T-helper 17 cell (primary cell): ENCODE measurements at places on chromosomes 2 and 18.

- DNase-seq = no peak
These were observed 71.0 kb downstream of the NOL4 start for GRCh38 chr18:34153711-34154110.

DNA sequence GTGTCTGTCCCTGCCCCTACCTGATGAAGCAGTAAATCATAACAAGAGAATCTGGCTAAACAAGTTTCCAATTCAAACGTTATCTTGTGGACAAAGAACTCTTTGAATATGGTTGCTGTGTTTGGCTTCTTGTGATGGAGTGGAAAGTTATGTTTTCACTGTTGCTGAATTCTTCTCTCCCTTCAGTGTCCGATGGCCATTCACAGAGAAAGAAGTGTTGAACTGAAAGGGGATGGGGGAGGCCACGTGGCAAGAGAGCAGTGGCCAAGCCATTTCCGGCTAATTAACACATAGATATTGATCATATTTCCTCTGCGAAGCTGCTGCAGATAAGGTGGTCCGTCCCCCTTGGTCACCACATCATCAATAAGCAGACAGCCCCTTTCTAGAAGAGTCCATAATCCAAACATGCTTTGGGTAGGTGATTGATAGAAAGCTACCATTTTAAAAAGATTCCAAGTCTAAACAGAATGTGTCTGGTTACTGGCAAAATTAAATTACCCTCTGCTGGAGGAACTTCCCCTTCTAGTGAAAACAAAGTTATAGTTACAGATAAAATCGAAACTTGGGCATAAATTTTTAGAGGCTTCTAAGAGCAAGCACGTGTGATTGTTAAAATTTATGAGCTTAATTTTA, 36.9 kb upstream of the FZD7 start:
- DNase-seq = no peak

GRCh38 chr2:158346032-158346431, 110.5 kb downstream of the CCDC148 start:
- DNase-seq = no peak

- no peak for DNase-seq
These were observed 195.9 kb upstream of the CYRIA start for GRCh38 chr2:16861530-16861929.

DNA sequence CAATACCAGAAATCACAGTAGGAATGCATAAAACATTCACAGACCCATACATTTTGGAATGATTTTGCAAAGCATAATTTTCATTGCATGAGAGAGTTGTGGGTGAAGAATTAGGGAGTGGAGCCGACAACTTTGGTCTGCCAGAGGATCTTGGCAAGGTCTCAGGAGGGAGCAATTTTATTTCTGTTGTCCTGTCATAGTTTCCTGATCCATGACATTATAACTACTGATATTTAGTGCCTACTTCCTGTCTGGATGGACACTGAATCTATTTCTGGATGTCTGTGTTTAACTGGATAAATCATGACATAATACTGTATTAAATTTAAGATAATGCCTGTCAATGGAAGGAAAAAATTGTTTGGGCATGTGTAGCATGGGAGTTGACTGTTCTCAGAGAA, 2.4 kb downstream of the ITGA4 start:
- no peak for DNase-seq

DNA sequence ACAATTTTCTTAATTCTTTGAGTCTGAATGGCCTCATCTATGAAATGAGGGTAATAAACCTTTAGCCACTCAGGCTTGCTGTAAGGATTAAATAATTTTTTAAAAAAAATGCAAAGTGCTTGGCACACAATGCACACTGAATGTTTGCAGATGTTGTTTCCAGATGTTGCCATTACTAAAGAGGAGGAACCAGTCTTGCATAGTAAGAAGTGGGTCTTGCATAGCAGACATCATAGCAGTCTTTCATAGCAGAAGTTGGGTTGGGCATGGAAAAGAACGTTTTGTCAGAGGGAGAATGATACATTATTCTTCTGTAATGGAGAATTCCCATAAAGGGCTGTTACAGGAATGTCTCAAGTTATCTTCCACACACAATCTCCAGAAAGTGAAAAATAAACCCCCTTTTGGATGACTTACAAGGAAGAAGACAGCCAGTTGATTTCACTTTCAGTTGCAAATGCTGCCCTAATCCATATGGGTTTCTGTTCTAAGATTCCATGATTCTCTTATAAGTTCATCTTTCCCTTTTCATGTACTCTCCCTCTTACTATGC, 327.7 kb downstream of the SUCLG1 start:
- no peak for DNase-seq

DNA sequence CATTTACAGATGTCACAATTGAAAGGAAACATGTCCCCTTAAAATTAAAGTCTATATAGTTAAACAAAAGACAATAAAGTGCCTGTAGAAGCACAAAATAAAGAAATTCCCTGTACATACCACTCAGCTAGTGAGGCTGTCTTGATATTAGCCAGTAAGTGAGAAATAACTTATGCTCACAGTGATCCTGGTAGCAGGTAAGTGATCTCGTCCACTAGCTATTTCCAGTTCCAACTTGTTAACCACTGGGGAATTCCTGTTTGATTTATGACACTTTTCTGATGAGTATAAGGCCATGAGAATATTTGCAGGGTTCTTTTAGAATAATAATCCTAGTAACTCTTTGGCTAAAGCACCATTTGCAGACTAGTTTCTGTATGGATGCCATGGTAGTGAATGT, 127.9 kb upstream of the PGAP1 start:
- no peak for DNase-seq

GRCh38 chr2:180983468-180984242, 3.2 kb downstream of the UBE2E3 start:
- no peak for DNase-seq

DNA sequence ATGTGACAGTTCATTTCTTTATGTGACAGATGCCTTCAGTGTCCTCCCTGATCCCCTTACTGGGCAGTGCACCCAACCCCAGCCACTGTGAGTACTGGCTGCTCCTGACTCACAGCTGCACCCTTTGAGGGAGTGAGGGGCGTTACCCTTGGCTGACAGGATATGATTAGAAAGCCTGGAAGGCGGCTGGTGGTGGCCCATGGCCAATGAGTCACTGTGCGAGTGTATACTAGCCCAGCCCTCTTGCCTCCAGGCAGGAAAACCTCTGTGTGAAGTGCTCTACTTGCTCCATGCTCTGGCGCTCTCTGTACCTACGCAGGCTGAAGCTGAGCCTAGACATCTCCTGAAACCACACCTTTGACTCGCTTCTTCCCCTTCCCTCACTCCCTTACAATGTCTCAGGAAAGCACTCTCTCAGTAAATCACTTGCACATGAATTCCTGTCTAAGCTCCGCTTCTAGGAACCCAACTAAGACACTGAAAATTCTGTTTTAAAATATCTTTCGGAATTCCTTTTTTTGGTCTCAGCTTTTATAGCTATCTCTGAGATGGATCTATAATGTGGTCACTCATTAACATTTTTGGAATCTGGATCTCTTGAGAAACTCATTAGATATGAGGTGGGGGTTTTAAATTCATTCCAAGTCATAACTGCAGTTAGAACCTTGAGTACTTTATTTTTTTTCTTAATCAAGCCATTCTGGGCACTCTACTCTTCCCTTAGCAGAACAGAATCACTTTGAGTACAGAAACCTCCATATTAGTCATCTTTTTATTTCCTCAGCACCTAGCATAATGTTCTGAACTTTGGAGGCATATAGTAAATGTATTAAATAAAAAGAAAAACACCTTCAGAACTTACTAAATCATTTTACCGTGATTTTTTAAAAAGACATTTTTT, 25.3 kb upstream of the STAM2 start:
- DNase-seq = no peak

- no peak for DNase-seq
These were observed 347.9 kb downstream of the METTL4 start for GRCh38 chr18:2223449-2223848.

DNA sequence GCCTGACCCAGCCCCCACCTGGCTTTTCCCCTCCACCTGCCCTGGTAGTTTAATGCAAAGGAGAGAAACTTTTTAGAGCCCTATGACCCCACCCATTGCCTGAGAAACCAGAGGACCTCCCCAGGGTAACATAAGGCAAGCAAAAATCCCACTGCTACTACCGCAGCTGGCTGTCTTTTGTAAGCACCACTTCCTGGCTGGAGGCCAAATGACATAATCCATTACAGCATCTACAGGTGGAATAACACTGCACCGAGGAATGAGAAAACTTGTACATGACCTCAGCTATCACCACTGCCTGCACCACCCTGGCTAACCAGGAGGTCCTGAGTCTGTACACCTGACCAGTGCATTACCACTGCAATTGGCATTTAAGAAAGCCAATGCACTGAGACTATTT, 149.6 kb upstream of the GALNT5 start:
- DNase-seq = no peak

DNA sequence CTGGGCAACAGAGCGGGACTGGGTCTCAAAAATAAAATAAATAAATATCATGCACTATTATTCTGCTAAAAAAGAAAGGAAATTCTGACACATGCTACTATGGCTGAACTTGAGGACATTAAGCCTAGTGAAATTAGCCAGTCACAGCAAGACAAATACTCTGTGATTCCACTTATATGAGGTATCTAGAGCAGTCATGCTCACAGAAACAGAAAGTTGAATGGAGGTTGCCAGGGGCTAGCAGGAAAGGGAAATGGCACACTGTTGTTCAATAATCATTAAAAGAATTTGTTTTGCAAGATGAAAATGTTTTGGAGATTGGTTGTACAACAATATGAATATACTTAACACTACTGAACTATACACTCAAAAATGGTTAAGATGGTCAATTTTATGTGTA, 60.8 kb downstream of the NCKAP1 start:
- no peak for DNase-seq

- no peak for DNase-seq
These were observed 126.0 kb downstream of the MEP1B start for GRCh38 chr18:32315881-32316280.

DNA sequence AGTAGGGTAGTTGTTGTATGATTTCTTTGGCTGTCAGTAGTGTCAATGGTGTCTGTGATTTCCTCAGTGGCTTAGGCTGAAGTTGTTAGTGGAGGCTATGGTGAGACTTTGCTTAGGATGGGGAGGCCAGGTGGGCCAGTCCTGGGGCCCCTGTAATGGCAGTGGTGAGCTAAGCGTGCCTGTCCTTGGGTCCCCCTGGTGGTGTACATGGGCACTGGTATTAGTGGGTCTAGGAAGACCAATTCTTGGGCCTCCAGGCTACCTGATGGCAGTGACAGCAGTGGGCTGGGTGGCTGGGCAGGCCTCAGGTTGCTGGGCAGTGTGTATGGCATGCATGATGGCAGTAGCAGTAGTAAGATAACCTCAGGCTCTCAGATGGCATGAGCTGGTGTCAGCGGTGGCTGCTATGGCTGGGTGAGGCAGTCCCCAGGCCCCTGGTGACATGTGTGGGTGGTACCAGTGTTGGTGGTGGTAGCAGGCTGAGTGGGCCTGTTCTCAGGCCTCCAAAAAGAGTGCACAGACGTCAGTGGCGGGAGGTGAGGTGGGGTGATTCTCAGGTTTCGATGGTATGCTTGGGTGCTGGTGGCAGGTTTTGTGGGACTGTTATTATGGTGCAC, 103.2 kb downstream of the KLHL14 start:
- DNase-seq = no peak

GRCh38 chr2:2793514-2793913, 462.4 kb upstream of the MYT1L start:
- DNase-seq = no peak

DNA sequence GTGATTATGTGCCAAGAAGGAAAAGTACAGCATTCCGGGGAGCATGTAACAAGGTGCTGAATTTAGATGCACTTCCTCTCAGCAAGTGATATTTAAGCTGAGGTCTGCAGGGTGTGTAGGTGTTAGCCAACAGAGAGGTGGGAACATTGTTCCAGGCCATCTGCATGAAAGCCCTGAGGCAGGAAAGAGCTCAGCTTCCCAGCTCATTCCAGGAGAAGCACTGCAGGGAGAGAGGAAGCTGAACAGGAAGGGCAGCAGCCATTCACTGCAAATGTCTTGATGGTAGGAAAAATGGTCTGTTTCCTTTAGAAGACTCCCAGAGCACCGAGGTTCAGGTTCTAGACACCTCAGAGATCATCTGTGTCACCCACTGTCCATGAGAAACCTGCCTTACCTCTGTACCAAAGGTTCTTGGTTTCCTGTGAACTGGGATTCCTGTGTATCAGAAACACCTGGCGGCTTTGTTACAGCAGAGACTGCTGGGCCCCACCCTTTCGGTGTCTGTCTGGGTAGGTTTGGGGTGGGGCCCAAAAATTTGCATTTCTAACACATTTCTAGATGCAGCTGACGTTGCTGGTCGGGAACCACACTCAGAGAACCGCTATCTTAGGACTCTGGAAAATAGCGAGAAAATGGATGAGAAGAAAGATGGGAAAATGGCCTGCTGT, 84.0 kb downstream of the RTN4 start:
- no peak for DNase-seq

GRCh38 chr2:147297820-147298219, 547.0 kb upstream of the ACVR2A start:
- DNase-seq = no peak

GRCh38 chr2:174618179-174618578, 20.6 kb upstream of the WIPF1 start:
- DNase-seq = no peak

DNA sequence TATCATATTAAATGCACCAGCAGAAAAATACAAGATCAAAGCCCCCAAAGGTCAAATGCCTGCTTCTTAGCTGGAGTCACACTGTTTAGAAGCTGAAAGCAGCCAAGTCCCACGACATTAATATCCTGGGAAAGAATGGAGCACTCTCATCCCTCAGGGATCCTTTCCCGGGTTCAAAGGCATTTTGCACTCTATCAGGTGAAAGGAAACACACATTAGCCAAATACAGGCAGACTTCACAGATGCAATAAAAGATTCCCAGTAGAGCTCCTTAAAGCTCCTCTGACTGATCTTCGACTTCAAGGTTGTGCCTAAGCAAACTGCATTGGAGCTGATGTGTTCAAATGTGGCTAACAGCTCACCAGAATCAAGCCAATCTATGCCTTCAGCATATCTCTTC, 158.4 kb downstream of the RNF152 start:
- no peak for DNase-seq

DNA sequence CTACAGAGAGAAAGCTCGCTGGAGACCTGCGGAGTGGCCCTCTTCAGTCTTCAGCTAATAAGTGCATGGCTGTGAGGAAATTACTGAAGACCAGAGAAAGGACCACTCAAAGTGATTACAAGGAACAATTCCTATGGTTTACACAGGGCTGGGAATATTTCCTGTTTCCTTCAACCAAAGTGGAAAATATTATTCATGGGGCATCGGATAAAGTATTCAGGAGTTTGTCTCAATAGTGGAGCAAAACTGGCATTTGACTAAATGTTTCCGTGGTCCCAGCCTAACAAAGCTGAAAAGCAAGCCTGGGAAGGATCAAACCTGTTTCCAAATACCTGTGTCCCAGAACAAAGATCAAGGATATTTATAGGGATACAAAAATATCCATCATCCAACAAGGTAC, 32.0 kb upstream of the CNGA3 start:
- no peak for DNase-seq
